GM23338 (cell line): ENCODE measurements at places on chromosomes 6 and 20.

DNA sequence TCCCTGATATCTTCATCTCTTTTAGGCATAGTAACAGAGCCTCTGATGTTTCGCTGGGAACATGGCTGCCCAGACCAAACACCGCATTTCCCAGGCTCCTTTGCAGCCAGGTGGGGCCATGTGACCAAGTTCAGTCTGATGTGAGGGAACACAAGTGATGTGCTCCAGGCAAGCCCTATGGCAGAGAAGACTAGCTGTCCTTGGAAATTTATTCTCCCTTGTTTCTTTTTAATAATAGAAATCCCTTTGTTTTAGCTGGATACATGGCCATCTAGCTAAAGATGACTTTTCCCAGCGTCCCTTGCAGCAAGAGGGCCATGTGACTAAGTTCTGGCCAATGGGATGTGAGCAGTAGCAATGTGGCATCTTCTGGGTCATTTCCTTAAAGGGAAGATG, 30.8 kb downstream of the SLC2A10 start:
- DNase-seq = no peak

- no peak for DNase-seq
Observed at GRCh38 chr20:920311-920710, 4.2 kb upstream of the ANGPT4 start.

GRCh38 chr6:137211910-137212309, 7.3 kb downstream of the IFNGR1 start:
- no peak for DNase-seq

GRCh38 chr20:49219924-49220831, 962 bp downstream of the DDX27 start:
- DNase-seq = no peak

DNA sequence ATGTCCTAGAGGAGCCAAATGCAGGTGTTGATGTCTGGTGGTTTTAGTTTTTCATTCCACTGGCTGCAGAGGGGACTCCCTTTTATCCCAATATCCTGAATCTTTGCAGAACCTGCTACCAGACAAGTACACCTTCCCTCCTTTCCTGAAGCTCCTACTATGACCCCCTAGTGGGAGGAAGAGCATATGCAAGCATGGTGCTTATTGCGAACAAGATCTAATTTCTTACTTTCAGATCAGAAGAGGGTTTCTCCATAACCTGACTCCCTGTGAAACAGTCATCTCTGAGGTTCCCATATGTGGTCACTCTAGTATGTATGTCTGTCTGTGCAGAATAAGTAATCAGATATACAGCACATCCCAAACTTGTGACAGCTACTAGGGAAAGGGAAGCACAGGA, 277.2 kb downstream of the ARHGAP18 start:
- DNase-seq = peak; percentile 32

GRCh38 chr6:140487586-140487985, 1113.1 kb upstream of the CITED2 start:
- no peak for DNase-seq

DNA sequence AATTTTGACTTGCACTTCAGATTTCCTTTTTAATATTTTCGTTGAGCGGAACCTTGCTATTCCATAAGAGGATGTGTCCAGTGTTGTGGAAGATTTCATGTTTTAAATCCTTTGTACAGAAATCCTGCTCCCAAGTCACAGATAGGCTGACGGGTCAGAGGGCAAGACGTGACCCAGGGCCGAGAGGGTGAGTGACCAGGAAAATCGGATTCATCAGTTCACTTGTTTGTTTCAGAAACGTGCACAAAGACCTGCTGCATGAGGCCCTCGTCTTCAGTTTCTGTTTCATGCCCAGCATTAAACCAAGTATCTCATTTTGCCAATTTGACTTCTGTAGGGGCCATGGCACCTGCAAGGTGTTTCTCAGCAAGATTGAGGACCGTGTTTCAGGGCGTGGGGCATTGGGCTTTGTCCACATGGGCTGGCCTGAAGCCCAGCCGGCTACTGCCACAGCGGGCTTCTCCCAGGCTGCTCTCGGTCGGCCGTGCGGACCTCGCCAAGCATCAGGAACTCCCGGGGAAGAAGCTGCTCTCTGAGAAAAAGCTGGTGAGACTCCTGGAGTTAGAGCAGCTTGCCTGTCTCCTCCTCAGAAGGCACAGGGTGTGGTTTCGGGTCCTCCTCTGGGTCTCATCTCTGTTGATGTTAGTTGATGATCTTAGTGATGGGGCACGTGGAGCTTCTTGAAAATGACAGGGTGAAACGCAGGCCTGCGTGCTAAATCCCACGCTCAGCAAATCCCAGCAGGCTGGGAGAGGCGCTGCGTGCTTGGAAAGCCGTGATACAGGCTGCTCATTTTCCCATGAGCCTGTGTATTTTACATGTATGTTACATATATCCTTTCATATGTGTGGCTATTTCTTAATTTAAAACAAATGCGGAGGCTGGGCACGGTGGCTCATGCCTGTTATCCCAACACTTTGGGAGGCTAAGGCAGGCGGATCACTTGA, 10.5 kb downstream of the MTG2 start:
- DNase-seq = no peak

GRCh38 chr6:158569036-158569435, 9.1 kb downstream of the TMEM181 start:
- DNase-seq = no peak

- no peak for DNase-seq
Observed at GRCh38 chr6:11366183-11366933, 133.9 kb upstream of the NEDD9 start.

GRCh38 chr6:89084954-89085353, 4.4 kb downstream of the PNRC1 start:
- peak; percentile 68 for DNase-seq
